ENCODE measurements at places on chromosomes 1 and 21.

DNA sequence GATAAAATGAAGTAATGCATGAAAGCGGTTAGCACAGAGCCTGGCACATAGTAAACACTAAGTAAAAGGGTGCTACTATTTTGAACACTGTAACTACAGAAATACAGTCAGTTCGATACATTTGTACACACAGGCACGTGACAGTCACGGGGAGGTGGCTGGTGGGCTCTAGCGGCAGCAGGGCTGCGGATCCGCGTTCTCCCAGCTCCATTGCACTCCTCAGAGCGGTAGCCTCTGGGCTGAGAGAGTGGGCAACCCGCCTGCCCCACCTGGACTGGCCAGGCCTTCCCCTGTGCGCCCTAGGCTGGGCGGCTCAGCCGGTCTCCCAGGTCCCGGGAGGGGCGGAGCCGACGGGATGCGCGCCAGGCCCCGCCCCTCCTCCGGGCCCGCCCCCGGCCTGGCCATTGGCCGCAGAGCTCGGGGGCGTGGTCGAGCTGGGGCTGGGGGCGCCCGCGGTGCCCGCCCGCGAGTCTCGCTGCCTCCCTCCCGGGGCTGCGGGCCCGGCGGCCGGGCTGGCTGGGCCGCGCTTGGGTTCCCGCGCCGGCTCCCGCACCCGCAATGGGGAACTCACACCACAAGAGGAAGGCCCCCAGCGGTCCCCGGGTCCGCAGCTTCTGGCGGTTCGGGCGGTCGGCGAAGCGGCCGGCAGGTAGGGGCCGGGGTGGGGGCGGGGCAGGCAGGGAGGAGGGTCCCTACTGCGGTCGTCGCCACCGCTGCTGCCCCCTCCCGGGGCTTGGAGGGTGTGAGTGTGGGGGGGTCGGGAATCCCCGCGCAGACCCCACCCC, 51.2 kb upstream of the SYNC start:
- peak; percentile 70 for DNase-seq

DNA sequence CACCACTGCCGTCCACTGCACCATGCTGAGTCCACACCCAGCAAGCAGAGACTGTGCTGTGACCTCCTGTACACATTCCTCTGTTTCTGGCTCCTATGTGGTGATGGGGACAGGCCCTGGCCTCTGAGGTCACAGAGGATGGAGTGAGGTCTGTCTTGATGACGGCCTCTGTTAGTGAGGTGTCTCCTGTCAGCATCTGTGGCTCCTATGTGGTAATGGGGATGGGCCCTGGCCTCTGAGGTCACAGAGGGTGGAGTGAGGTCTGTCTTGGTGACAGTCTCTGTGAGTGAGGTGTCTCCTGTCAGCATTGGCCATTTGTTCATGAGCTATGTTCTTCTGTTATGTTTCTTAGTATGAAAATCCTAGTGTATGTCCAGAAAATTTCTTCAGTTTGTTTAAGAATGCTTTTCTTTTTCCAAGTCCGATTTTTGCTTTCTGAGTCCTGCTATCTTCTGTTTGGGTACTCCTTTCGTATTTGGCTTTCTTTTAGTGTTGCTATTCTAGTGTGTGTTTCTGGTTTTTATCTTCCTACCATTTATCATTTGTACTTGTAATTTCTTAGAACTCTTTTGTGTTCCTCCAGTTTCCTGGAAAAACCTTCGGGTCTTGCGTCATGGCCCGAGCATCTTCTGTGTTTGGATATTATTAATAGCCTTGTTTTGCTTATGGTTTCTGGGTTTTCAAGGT, 13.4 kb downstream of the SNAP47 start:
- peak; percentile 41 for DNase-seq

DNA sequence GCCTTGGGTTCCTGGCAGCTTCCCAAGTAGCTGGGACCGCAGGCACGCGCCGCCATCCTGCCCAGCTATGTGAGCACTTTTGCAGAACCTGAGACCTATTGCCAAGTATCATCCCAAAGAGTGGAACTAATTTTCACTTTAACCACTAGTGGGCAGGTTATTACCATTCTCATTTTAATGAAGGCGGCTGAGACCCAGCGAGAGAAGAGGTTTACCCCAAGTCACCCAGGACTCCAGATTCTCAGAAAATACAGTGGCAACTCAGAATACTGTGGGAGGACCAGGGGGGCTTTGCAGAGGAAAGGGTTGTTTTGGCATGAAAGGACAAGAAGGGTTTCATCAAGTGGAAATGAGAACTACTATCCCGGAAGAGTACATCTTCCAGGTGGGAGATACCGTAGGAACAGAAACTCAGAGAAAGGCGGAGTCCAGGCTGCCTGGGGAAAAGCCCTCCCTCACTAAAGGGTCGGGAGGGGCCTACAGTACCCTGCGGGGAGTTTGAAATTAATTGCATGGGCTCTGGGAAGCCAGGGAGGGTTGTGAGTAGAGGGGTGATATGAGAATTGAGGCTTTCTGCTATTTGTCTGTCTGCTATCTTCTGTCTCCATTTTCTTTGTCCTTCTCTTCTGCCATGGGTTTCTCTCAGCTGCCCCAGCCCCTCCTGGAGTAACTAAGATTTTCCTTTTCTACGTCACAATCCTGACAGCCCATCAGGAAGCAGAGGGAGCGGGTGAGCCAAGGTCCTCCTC, 7.2 kb upstream of the SEMA4A start:
- DNase-seq = peak; percentile 44

GRCh38 chr1:62317021-62317768, 2.0 kb downstream of the KANK4 start:
- DNase-seq = no peak
